ENCODE measurements at places on chromosomes 7 and 10. TPM values are rescaled to one million over a fixed set of nuclear protein-coding genes. Genes with fewer than 3 reads are reported as not detected.
A peak's percentile ranks its signal among the peaks of the same experiment; 100 is the strongest.

Gene PAPOLB
- 0.07 TPM for total RNA-seq

Gene SFXN4
- 40.8 TPM for total RNA-seq

Gene NXPH1
- total RNA-seq, result 0.29 TPM

Gene NANOS1
- total RNA-seq, result 14.4 TPM

GRCh38 chr10:126222736-126223511, 165.4 kb downstream of the ADAM12 start:
- peaks cover 27% of the 10 kb centered on the region for H3K4me1 ChIP-seq
- no peak for DNase-seq
- H3K36me3 ChIP-seq, result no peaks in the 10 kb centered on the region
- H3K4me3 ChIP-seq, result no peak overlapping the region
- H3K27ac ChIP-seq, result no peak overlapping the region

GRCh38 chr10:75070961-75071428, 40.5 kb upstream of the SAMD8 start:
- peaks cover 27% of the 10 kb centered on the region for H3K4me1 ChIP-seq
- H3K27ac ChIP-seq, result peak overlapping the region; percentile 78
- no peak overlapping the region for H3K4me3 ChIP-seq

DNA sequence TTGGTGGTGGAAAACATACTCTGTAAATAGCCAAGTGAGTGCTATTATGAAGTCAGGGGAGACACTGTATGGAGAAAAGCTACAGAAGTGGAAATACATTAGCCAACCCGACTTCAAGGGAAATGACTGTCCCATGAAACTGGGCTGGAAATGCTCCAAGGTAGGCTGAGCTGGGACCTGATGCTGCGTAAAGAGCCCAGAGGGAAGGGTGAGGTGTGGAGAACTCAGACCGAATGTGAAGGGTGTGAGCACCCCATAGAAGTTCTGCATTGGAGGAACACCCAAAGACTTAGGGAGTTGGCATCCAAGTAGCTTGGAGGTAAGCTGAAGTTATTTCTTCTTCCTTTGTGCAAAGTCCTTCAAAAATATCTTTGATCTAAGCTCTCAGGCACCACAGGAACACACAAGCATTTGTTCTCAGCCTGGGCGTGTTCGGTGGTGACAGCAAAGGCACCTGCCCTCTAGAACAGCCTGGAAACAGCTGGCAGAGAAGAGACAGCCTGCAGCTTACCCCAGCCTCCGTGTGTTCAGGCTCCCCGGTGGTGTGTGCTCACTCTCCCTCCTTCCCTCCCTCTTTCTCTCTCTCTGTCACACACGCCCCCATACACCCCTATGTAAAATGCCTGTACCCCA, 19.1 kb upstream of the GJD4 start:
- no peak for DNase-seq
- H3K4me1 ChIP-seq, result no peaks in the 10 kb centered on the region
- H3K36me3 ChIP-seq, result no peaks in the 10 kb centered on the region
- H3K27me3 ChIP-seq, result peaks cover 7% of the 10 kb centered on the region
- H3K27ac ChIP-seq, result no peak overlapping the region
- H3K4me3 ChIP-seq, result no peak overlapping the region

DNA sequence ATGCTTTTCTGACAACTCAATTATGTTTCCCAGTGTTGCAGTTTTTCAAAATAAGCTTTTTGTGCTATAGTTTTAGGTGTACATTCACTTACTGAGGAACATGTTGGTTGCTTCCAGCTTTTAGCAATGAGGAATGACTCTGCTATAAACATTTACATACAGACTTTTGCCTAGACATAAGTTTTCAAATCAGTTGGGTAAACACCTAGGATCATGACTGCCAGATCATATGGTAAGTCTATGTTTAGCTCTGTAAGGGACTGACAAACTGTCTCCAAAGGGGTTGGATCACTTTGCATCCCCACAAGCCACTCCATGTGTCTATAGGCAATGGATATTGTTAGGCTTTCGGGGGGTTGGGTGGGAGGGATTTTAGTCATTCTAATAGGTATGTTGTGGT, 10.8 kb upstream of the GRID2IP start:
- no peak overlapping the region for H3K4me3 ChIP-seq
- peaks cover 9% of the 10 kb centered on the region for H3K27me3 ChIP-seq
- no peaks in the 10 kb centered on the region for H3K4me1 ChIP-seq
- no peaks in the 10 kb centered on the region for H3K36me3 ChIP-seq
- H3K27ac ChIP-seq, result no peak overlapping the region

DNA sequence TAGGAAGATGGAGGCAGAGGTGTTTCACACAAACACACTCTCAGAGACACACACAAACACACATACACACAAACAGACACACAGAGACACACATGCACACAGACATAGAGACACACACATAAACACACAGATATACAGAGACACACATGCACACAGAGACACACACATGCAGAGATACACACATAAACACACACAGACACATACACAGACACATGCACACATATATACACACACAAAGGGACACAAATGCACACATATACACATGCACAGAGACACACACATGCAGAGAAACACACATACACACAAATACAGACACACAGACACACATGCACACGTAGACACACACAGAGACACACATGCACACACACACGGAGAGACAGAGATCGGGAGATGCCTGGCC, 163.3 kb downstream of the TCERG1L start:
- peaks cover 7% of the 10 kb centered on the region for H3K4me1 ChIP-seq
- peaks cover 25% of the 10 kb centered on the region for H3K27me3 ChIP-seq
- no peak overlapping the region for H3K27ac ChIP-seq
- H3K4me3 ChIP-seq, result no peak overlapping the region
- DNase-seq, result no peak
- peaks cover 6% of the 10 kb centered on the region for H3K36me3 ChIP-seq

DNA sequence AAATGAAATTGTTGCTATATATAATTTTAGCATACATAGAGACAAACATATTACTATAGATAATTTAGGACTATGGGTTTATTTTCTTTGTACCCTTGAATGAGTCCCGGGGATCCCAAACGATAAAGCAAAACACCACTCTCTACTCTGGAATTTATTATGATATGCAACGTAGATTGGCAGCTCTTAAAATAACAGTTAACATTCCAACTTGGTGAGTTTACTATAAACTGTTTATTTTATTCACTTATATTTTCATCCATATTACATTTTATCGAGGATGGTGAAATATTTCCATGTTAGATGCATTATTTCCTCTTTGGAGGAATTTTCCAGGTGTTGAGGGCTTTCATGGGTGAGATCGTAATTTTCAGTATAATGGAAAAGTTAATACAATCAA, 138.7 kb upstream of the DGKB start:
- H3K4me3 ChIP-seq, result no peak overlapping the region
- no peak overlapping the region for H3K27ac ChIP-seq
- H3K27me3 ChIP-seq, result no peaks in the 10 kb centered on the region
- DNase-seq, result no peak
- H3K4me1 ChIP-seq, result no peaks in the 10 kb centered on the region

DNA sequence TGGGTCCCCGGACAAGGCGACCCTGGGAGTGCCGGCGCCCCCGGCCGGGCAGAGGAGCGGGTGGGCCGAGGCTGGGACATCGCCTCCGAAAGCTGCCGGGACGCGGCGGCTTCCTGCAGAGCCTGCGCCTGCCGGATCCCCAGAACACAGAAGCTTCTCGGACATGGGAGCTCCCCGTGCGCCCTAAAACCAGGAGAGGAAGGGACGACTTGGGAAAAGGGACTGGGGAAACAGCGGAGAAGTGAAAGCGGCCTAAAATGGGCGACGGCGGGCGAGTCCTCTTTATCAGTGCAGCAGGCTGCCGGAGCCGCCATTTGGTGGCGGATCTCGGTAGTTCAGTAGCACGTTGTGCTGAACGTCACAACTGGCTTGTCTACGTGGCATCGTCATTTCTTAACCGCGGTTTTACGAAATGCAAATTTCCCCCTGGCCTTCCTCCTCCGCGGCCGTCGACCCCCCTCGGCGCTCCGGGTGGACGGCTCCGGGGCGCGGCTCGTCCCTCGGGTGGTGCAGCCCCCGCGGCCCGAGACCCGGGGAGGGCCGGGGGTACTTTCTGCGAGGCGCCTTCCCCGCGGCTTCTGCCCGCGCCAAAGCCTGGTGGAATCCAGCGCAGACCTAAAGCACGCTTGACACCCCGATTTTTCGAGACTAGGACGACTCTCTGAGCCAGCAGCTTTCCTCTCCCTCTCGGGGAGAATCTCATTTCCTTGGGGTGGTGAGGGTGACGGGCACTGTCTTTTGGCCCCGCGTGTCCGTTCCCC, 9.9 kb upstream of the SPAG6 start:
- H3K4me3 ChIP-seq, result peak overlapping the region; percentile 84
- peak overlapping the region; percentile 70 for H3K27ac ChIP-seq
- DNase-seq, result no peak
- H3K4me1 ChIP-seq, result peaks cover 9% of the 10 kb centered on the region
- no peaks in the 10 kb centered on the region for H3K36me3 ChIP-seq

DNA sequence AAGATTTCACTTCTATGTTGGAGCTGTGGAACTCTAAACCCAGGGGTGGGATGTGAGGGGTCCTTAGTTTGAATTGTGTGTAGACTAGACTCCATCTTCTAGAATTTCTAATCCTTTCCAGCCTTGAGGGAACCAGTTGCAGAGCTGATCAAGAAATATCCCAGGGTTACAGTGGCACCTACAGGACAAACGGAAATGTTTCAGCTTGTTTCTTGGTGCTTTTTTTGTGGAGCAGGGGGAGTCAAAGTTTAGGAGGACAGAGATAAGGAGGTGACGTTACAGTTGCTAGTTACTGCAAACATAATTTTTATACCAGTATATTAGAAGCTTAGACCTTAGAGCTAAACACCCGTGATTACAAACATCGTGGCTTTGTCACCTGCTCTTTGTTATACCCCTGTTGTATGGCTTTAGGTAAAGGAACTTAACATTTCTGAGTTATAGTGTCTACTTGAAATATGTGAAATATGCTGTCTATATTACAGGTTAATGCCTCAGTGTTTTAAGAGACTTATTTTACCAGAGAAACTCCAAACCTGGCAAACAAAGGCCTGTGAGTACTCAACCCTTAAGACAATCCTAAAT, 84.5 kb upstream of the DYNC1I1 start:
- H3K36me3 ChIP-seq, result no peaks in the 10 kb centered on the region
- no peak overlapping the region for H3K4me3 ChIP-seq
- no peak overlapping the region for H3K27ac ChIP-seq
- no peaks in the 10 kb centered on the region for H3K27me3 ChIP-seq
- DNase-seq, result no peak

- peaks cover 7% of the 10 kb centered on the region for H3K4me1 ChIP-seq
- no peak for DNase-seq
- no peaks in the 10 kb centered on the region for H3K36me3 ChIP-seq
- H3K27ac ChIP-seq, result no peak overlapping the region
- H3K27me3 ChIP-seq, result no peaks in the 10 kb centered on the region
- no peak overlapping the region for H3K4me3 ChIP-seq
Measured at GRCh38 chr7:79506481-79506880, 53.0 kb upstream of the MAGI2 start.

GRCh38 chr10:60332371-60332770, 57.3 kb downstream of the ANK3 start:
- no peak overlapping the region for H3K27ac ChIP-seq
- H3K4me3 ChIP-seq, result no peak overlapping the region
- peaks cover 3% of the 10 kb centered on the region for H3K36me3 ChIP-seq
- no peaks in the 10 kb centered on the region for H3K27me3 ChIP-seq
- peaks cover 7% of the 10 kb centered on the region for H3K4me1 ChIP-seq

DNA sequence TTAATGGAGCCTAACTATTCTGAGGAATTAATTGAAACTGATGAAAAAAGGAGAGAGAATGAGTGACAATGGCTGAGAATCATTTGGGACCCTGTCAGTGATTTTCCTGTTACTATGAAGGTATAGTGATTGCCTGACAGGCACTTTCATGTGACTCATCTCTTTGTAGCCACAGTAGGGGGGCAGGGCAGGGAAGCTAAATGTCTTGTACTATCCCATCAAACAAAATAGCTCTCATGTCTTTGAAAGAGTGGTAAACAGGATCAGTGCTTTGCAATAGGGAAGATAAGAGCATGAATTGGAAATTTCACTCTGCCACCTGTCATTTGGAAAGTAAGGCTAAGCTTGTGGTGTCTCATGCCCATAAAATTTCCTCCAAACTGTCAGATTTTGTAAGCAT, 94.5 kb upstream of the GSDME start:
- no peaks in the 10 kb centered on the region for H3K27me3 ChIP-seq
- H3K4me1 ChIP-seq, result no peaks in the 10 kb centered on the region
- no peak overlapping the region for H3K4me3 ChIP-seq
- H3K27ac ChIP-seq, result no peak overlapping the region
- DNase-seq, result no peak

DNA sequence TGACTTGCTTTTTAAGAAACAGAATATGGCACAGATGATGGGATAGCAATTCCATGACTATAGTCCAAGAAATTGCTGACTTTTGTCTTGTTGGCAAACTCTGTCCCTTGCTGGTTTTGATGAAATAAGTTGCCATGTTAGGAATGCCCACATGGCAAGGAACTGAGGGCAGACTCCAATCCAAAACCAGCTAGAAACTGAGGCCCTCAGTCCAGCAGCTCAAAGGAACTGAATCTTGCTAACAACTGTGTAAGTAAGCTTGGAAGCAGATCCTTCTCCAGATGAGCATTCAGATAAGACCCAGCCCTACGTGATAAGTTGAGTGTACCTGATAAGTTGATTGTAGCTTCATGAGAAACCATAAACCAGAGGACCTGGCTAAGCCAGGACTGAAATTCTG, 64.3 kb upstream of the BMPER start:
- H3K4me1 ChIP-seq, result peaks cover 11% of the 10 kb centered on the region
- no peak overlapping the region for H3K4me3 ChIP-seq
- H3K36me3 ChIP-seq, result no peaks in the 10 kb centered on the region
- DNase-seq, result no peak
- no peak overlapping the region for H3K27ac ChIP-seq
- peaks cover 31% of the 10 kb centered on the region for H3K27me3 ChIP-seq

DNA sequence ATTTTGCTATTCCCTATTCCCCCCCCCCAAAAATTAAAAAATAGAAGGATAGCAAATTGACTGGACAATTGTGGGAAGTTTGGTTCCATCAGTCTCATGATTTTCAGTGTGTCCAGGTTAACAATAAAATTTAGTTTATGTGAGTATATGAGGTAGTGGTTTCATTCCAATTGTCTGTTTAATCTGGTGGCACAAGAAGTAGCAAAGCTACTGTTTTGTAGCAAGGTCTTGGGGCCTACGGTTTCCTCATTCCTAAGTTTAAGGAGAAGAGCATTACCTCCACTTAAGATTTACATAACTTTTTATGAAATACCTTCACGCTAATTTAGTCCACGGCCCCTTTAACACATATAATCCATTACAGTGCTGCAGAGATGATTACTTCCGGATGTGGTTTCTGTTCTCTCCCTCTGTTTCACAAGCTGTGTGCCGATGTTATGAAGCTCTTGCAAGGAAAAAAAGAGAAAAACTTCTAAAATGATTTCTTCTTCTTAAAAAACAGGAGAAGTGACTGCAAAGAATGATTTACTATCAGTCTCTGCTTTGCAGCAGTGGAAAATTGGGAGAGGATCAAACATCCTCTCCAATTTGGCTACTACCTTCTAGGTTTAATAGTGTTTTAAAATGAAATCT, 32.7 kb upstream of the NPVF start:
- H3K27ac ChIP-seq, result no peak overlapping the region
- no peak overlapping the region for H3K4me3 ChIP-seq
- H3K27me3 ChIP-seq, result peaks cover 16% of the 10 kb centered on the region
- no peak for DNase-seq

Data from type B pancreatic cell (in vitro differentiated cells).